ENCODE measurements at places on chromosomes 11 and 22. TPM values are rescaled to one million over a fixed set of nuclear protein-coding genes. Genes with fewer than 3 reads are reported as not detected.

ADM gene
- total RNA-seq = 7.6 TPM

PPP1R14B gene
- total RNA-seq = 120 TPM

SLC39A13 gene
- 14.6 TPM for total RNA-seq

MN1 gene
- 0.54 TPM for total RNA-seq

GGTLC2 gene
- not detected for total RNA-seq

ARFGAP3 gene
- total RNA-seq = 61.6 TPM

OR52H1 gene
- total RNA-seq = 0.31 TPM

DNA sequence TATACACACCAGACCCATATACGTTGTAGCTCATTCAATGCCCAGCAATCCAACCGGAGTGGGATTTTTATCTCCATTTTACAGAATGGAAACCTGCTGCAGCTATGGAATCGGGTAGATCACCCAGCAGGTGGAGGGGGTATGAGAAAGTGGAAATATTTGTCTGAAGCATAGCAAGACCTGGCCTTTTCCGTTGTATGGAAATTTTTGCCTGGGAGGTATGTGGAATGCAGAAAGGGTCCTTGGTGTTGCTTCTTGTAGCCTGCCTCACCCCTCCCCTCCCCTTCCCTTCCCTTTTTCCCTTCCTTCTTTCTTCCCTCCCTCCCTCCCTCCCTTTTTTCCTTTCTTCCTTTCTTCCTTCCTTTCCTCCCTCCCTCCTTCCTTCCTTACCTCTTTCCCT, 15.2 kb downstream of the TSPAN18 start:
- DNase-seq = no peak

GRCh38 chr11:61498767-61499341, 9.7 kb upstream of the LRRC10B start:
- DNase-seq = peak; percentile 23

DNA sequence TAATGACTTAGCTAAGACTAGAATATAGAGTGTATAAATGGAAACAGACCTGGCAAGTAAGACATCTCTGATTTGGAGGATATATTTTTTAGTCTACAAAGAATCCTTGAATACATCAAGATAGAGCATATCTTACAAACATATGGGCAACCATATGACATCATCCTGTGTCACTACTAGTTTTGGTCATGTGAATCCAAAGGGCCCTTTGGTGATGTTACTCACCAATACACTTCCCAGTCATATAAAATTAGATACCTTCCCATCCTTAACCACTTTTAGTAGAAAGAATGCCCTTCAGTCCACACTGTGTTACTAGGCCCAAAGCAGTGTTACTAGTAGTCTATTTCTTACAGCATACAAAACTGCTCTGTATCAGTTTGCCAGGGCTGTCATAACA, 31.6 kb downstream of the GRIA4 start:
- DNase-seq = no peak

- no peak for DNase-seq
Observed at GRCh38 chr11:34203377-34203871, 98.0 kb downstream of the NAT10 start.

DNA sequence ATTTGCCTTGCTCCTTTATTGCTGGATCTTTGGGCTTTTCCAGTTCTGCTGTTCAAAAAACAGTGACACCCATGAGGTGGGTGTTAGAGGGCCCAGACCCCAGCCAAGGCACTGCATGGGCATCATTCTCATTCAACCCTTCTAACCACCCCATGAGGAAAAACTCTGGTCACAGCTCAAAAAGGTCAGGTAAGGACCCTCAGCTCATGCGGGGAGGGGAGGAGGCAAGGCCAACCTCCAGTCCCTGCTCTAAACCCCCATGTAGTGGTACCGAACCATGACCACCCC, 7.4 kb downstream of the GNB1L start:
- DNase-seq = no peak

DNA sequence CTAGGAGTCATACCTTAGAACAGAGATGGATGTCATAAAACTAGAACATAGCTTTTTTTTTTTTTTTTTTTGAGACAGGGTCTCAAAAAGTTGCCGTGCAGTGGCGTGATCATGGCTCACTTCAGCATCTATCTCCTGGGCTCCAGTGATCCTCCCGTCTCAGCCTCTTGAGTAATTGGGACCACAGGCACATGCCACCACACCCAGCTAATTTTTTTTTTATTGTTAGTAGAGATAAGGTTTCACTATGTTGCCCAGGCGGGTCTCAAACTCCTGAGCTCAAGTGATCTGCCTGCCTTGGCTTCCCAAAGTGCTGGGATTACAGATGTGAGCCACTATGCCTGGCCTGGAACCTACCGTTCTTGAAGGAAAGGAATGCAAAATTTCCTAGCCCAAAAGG, 8.8 kb upstream of the CEP295 start:
- DNase-seq = no peak

DNA sequence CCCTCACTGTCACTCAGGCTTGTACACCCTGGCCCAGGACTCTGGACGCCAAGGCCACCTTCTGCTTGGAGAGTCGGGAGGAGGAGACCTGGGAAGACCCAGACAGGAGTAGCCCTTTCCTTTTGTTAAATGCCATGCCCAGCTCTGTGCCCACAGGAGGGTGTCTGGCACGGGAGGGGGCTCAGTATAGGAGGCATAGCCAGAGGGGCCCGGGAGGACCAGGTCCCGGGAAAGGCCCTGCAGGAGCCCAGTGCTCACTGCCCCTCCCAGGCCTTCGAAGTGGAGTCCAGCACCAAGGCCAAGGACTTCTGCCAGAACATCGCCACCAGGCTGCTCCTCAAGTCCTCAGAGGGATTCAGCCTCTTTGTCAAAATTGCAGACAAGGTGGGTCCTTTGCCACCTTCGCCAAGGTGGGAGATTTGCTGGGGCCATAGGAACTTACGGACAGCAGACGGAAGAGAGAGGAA, 79.0 kb downstream of the MYO7A start:
- no peak for DNase-seq

- DNase-seq = no peak
Observed at GRCh38 chr11:128520888-128521681, 66.3 kb downstream of the ETS1 start.

DNA sequence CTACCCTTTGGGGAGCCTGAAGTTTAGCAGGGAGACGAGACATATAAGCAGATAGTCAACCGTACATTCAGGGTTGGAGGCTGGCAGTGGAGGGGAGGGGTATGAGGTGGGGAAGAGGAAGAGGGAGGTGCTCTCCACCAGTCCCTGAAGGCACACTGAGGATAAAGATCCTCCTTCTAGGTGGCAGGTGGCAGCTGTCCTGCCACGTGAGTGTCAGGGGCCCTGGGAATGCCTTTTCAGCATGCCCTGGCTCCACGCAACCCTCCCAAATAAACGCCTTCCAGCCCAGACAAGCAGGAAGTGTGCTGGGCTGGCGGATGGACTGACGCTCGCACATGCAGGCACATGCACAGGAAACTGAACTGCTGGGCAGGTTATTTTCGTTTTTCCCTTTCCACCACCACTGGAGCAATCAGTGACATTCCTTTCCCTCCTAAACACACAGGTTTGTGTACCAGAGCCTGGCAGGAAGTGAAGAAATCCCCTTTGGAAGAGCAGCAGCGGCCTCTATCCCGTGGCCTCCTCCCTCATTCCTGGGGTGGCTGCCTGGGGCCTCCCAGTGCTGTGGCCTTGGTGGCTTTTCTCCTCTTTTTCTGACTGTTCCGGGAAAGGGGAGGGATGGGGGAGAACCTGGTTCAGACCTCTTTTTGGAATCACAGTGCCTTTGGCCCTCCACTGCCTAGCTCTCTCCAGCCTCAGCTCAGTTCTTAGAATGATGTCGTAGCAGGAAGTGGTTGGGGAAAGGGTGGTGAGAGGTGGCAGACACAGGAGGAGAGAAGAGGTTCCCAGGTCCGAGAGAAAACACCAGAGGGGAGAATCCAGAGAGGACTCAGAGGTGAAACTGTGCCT, 157.0 kb upstream of the TIMP3 start:
- peak; percentile 19 for DNase-seq

GRCh38 chr11:115892016-115892415, 387.8 kb upstream of the CADM1 start:
- no peak for DNase-seq

GRCh38 chr11:75369560-75370255, 18.2 kb upstream of the ARRB1 start:
- no peak for DNase-seq

GRCh38 chr11:109349276-109350080, 72.5 kb upstream of the C11orf87 start:
- DNase-seq = no peak

DNA sequence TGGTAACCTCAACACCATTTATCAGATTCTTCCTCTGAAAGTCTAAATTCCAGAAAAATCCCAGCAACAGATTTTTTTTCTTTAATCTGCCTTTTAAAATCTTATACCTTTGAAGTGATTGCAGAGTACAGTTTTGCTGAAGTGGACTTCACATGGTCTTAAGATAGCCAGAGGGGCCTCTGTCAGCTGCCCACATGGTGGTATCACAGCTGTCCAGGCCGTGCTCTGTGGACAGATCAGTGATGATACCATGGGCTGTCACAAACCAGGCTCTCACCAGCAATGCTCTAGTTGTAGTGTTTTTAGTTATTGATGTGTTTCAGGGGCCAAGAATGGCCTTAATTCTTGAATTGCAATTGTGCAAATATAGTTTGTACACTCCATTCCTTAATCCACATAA, 44.0 kb downstream of the PARVA start:
- no peak for DNase-seq

DNA sequence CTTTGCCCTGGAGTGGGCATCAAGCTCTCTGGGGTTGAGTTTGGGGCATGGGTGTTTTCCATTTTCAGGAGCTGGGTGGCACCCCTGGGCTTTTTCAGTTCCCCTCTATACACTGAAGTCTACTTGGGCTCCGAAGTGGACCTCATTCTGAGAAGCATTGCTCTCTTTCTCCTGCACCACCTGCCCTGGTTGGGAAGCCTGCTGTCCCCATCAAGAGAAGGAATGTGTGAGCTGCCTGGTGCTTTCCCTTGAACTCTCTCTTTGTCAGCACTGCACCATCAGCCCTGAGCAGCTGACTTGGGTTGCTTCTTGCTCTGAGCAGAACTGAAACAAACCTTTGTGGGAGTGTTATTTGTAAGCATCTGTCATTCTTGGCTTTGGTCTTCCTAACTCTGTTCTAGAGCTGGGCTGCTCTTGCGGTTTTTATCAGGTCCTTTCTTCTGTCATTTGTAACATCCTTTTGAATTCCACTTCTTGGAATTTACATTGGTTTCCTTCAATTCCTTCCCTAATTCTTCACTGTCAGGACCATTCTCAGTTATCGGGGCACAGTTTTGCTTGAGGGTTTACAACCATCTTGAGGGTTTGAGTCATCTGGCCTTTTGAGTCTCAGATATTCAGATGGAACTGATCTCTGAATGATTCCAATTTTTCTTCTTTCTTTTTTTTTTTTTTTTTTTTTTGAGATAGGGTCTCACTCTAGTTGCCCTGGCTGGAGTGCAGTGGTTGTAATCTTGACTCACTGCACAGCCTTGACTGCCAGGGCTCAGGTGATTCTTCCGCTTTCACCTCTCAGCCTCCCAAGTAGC, 20.5 kb downstream of the UBE2L3 start:
- no peak for DNase-seq
